ENCODE measurements at places on chromosomes 1 and 21. TPM values are rescaled to one million over a fixed set of nuclear protein-coding genes. Genes with fewer than 3 reads are reported as not detected.

The PDE9A gene
- total RNA-seq = 9.8 TPM

The CCDC28B gene
- total RNA-seq = 30.3 TPM

The TDRD5 gene
- total RNA-seq = 0.82 TPM

- no peak for DNase-seq
Observed at GRCh38 chr1:178048426-178048825, 45.5 kb upstream of the RASAL2 start.

DNA sequence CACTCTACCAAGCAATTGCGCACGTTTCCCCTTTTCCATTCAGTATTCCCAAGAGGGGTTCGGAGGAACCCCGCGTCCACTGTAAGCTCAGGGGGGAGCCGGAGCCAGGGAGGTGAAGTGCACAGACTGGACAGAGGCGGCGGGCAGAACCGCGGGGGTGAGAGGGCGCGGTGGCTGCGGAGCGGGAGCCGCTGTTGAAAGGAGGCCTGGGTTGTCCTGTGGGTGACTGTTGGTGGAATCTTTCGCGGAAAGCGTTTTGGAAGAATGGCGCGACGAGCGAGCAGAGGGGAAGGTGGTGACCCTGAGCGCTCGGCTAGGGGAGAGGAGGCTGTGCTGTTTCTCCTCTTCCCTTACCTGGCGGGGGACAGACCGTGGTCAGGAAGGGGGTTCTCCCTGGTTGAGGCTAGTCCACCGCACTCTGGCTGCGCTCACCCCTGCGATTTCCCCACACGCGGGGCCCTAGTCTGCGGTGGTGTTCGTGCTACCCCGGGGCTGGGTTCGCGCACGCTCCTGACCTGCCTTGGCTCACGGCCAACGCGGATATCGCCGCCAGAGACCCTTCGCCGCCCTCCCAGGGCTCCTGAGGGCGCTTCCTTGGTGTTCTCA is 92.8 kb downstream of the PRKAB2 start:
- DNase-seq = no peak

DNA sequence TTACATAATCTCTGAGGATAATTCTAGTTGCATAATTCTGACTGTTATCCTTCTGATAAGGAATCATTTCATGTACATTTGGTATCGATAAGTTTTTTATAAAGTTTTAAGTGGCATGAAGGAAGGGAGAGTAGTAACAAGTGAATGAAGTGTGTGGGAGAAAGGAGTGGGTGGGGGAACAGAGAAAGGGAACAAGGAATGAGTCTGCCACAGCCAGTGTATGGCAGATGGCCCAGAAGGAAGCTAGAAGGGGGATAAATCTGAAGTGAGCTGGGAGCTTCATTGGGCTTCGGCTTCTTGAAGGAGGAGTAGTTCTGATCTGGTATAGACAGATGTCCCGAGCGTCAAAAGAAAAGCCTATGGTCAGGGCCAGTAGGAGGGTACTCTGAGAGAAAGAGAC is 18.6 kb downstream of the ZBTB40 start:
- no peak for DNase-seq

Data from tongue (tissue), 3 donors.